ENCODE measurements at places on chromosomes 16 and 17. TPM values are rescaled to one million over a fixed set of nuclear protein-coding genes. Genes with fewer than 3 reads are reported as not detected.

SOX9 gene
- total RNA-seq, result 14.6 TPM

HASPIN gene
- 2.3 TPM for total RNA-seq

EVI2B gene
- 1.2 TPM for total RNA-seq

CYBA gene
- 44.0 TPM for total RNA-seq

CX3CL1 gene
- total RNA-seq, result 4.2 TPM

PRKCB gene
- 6.7 TPM for total RNA-seq

ABCC3 gene
- 5.6 TPM for total RNA-seq

FBXO39 gene
- not detected for total RNA-seq

HEXIM1 gene
- total RNA-seq, result 20.3 TPM

CTRL gene
- 0.51 TPM for total RNA-seq

NAE1 gene
- 51.1 TPM for total RNA-seq

PLD6 gene
- 11.8 TPM for total RNA-seq

ARHGAP27 gene
- total RNA-seq, result 37.3 TPM

Measured in tongue (tissue), 3 donors.